ENCODE measurements at places on chromosomes 2 and 18.

DNA sequence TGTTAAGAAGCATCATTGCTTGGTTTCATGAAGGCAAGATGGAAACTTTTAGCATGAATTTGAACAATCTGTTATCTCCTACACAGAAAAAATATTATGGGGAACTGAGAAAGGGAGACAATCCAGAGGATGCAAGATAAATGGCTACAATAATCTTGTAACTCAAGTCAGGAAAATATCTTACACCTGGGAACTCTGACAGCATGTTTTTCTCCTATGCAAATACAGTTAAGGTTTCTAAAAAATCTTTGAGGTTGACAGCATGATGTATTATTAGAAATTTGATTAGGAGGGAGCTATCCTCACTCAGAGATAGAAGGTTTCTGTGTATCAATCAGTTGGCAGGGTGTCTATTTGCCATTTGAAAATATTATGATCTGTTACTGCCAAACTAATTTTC, 75.6 kb downstream of the GPD2 start:
- DNase-seq: no peak

DNA sequence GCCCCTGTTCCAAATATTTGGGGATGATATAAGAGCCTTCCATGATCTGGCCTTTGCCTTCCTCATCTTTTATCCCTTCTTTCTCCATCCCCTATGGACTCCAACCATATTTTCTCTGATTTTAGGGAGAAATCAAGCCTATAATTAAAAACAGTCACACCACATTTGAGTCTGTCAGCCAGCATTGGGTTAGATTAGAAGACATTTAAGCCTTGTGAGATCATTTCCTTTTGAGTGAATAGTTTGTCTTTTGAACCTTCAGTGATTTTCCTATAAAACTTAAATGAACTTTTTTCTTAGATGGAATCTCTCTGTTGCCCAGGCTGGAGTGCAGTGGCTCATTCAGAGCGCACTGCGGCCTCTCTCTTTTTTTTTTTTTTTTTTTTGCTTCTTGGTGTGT, 7.6 kb upstream of the C18orf32 start:
- DNase-seq: no peak

GRCh38 chr2:225737556-225737955, 338.0 kb downstream of the NYAP2 start:
- DNase-seq: no peak

DNA sequence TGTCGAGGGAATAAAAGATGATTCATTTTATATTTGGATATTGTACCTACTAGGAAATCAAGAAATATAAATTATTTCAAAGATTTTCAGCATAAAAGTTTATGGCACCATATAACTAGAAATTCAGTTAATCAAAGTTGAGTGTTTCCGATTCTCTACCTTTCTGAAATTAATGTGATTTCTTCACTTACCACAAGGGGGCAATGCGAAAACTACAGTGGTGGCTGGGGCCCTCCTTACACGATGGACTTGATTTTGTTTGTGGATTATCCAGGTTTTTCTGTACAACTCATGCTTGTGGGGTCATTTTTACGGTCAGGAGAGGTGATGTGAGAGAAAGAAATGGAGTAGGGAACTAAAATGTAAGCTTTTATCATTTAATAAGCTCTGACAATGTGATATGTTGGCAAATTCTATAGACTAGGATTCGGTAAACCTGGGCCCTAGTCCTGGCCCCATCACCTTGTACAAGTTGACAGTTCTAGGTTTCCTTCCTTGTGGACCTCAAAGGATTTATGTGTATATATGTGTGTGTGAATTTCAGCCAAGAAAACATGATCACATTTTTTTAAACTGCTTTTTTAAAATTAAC, 47.6 kb downstream of the G6PC2 start:
- DNase-seq: no peak

- DNase-seq: no peak
These were observed 15.5 kb upstream of the IL1RN start for GRCh38 chr2:113111823-113112287.

DNA sequence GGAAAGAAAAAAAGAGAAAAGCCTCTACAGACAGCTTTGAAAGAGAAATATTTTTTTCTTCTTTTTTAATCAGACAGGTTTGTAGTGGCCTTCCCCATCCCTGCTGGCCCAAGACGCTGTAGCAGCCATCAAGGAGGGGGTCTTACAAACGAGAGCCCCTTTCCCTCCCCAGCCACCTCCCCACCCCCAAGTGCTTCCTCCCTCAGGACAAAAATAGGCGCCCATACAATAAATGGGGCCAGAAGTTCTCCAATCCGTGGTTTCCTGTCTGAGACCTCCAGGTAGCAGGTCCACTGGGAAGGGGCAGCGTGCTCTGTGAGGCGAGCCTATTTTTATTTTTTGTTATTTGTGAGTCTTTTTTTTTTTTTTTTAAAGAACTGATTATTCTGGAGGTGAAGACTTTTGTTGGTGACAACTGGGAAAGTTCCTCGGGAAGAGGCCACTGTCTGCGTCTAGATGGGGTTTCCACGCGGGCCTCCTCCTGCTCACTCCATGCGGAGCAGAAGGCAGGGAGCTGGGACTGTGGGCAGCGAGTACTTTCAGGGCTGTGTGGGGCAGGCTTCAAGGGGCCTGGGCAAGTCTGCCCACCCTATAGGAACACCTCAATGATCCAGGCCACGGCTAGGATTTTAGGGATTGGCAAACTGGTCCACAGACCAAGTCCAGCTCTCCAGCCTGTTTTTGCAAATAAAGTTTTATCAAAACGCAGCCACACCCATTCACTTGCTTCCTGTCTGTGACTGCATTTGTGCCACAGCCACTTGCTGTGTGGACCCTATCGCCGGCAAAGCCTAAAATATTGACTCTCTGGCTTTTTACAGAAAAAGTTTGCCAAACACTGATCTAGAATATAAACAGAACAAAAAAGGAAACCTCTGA, 139.6 kb downstream of the CTIF start:
- no peak for DNase-seq

- DNase-seq: no peak
These were observed 8.7 kb downstream of the CAPN13 start for GRCh38 chr2:30798536-30798991.

- no peak for DNase-seq
These were observed 786.3 kb downstream of the SOCS6 start for GRCh38 chr18:71075147-71075546.

GRCh38 chr2:200331061-200331400, 24.5 kb downstream of the SPATS2L start:
- no peak for DNase-seq

All from stimulated activated CD4-positive, alpha-beta T cell treated with anti-CD3 and anti-CD28 coated beads, Interleukin-12 subunit alpha, Interleukin-12 subunit beta, amount 100 ng/mL, for 4 hours (primary cell).